ENCODE measurements at places on chromosomes 5 and 9. TPM values are rescaled to one million over a fixed set of nuclear protein-coding genes. Genes with fewer than 3 reads are reported as not detected.

DNA sequence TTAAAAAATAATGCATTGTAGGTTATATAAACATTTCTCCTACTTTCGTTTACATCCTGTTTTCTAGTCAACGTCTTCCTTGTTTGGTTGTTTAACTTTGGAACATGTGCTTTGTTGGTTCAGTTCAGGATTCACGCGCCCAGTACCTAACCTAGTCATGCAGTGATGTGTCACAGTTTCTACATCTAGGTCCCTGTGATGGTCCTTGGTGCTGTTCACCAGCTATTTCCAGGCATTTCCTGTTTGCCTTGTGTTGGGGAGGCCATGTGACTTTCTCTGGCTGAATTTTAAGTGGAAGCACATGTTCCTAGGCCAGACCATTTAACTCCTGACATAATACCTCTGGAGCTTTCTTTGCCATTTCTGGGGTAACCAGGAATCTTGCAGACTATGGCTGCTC, 292.3 kb downstream of the SMARCA2 start:
- DNase-seq = no peak
- H3K36me3 ChIP-seq = no peaks in the 10 kb centered on the region
- H3K27me3 ChIP-seq = no peaks in the 10 kb centered on the region
- H3K4me1 ChIP-seq = no peaks in the 10 kb centered on the region
- no peak overlapping the region for H3K4me3 ChIP-seq
- H3K27ac ChIP-seq = no peak overlapping the region

GRCh38 chr9:133686642-133687575, 50.7 kb downstream of the DBH start:
- peak; percentile 41 for DNase-seq
- no peaks in the 10 kb centered on the region for H3K36me3 ChIP-seq
- H3K27me3 ChIP-seq = no peaks in the 10 kb centered on the region
- no peak overlapping the region for H3K27ac ChIP-seq

DNA sequence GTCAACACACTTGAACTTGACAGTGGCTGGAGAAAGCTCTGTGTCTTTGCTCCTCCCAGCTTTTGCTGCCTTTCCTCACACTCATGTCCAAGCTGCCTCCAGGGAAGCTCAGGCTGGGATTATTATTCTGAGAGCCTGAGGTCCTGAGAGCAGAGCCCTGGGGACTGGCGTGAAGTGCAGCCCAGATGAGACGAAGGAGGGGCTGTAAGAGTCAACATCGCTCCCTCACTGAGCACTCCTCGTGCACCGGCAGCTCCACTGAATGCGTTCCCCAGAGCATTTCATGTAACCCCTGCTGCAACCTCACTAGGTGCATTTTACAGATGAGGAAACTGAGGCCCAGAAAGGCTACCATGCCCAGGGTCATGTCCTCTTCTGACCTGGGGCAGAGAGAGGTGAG, 63.5 kb upstream of the PHYKPL start:
- no peak overlapping the region for H3K4me3 ChIP-seq
- H3K27me3 ChIP-seq = no peaks in the 10 kb centered on the region
- peak; percentile 28 for DNase-seq

GRCh38 chr9:89967527-89967926, 362.7 kb downstream of the GADD45G start:
- no peak overlapping the region for H3K27ac ChIP-seq
- no peaks in the 10 kb centered on the region for H3K36me3 ChIP-seq
- H3K27me3 ChIP-seq = no peaks in the 10 kb centered on the region
- DNase-seq = no peak
- no peak overlapping the region for H3K4me3 ChIP-seq
- peaks cover 5% of the 10 kb centered on the region for H3K4me1 ChIP-seq

DNA sequence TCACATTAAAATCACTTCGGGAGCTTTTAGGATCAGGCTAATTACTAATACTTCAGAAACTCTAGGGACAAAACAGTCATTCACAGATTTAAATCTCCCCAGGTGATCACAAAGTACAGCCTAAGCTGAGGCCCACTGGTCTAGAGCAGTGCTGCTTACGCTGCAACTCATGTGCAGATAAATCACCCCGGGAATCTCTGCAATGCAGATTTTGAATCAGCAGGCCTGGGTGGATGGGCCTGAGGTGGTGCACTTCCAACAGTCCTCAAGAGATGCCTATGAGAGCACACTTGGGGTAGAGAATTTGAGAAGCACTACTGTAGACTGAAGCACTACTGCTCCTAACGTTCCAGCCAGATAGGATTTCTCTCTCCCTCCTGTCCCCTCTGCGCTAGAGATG, 28.4 kb downstream of the CSF1R start:
- H3K27me3 ChIP-seq = no peaks in the 10 kb centered on the region
- DNase-seq = no peak
- no peak overlapping the region for H3K4me3 ChIP-seq

DNA sequence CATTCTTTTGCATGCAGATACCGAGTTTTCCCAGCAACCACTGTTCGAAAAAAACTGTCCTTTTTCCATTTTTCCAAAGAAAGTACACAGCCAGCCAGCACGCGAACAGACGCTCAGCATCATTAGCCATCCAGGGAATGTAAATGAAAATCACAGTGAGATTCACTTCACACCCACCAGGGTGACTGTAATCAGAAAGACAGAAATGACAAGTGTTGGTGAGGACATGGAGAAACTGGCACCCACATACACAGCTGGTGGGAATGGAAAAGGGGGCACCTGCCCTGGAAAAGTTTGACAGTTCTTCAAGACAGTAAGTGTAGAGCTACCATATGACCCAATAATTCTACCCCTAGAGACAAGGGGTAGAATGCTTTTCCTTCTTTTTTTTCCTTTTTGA, 25.0 kb upstream of the NCS1 start:
- no peak overlapping the region for H3K4me3 ChIP-seq
- H3K36me3 ChIP-seq = no peaks in the 10 kb centered on the region
- H3K27me3 ChIP-seq = peaks cover 53% of the 10 kb centered on the region
- no peak overlapping the region for H3K27ac ChIP-seq

GRCh38 chr9:121313458-121314152, 45.6 kb downstream of the GSN start:
- H3K27me3 ChIP-seq = no peaks in the 10 kb centered on the region
- peaks cover 71% of the 10 kb centered on the region for H3K36me3 ChIP-seq
- H3K27ac ChIP-seq = no peak overlapping the region
- peak; percentile 63 for DNase-seq
- H3K4me1 ChIP-seq = no peaks in the 10 kb centered on the region
- H3K4me3 ChIP-seq = no peak overlapping the region

- H3K36me3 ChIP-seq = no peaks in the 10 kb centered on the region
- H3K27me3 ChIP-seq = no peaks in the 10 kb centered on the region
- no peak for DNase-seq
Observed at GRCh38 chr5:149386166-149386565, 7.1 kb upstream of the IL17B start.

DNA sequence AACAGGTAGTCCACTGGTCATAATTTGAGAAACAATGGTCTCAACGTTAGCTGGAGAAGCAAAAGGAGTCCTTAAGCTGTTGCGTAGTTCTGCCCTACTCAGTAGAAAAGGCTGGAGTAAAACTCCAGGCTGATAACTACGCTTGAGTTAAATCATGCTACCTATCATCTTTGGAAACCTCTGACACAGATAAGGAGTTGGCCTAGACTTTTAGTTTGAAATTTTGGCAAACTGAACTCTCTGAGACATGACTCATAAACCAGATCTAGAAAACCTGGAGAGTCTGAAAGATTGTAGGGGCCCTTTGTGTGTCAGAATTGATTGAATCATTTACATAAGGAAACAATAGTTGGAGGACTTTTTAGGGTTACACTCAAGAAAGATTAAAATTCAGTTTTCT, 26.3 kb downstream of the NMUR2 start:
- H3K27ac ChIP-seq = no peak overlapping the region
- H3K4me1 ChIP-seq = no peaks in the 10 kb centered on the region
- no peak overlapping the region for H3K4me3 ChIP-seq
- no peak for DNase-seq

GRCh38 chr5:62306896-62307689, 1.1 kb downstream of the KIF2A start:
- no peaks in the 10 kb centered on the region for H3K27me3 ChIP-seq
- DNase-seq = peak; percentile 82
- peak overlapping the region; percentile 98 for H3K27ac ChIP-seq
- peaks cover 50% of the 10 kb centered on the region for H3K4me1 ChIP-seq

- no peak for DNase-seq
- no peak overlapping the region for H3K27ac ChIP-seq
- H3K27me3 ChIP-seq = no peaks in the 10 kb centered on the region
Observed at GRCh38 chr9:105445203-105445881, 2.5 kb upstream of the FSD1L start.

- no peak for DNase-seq
- H3K27me3 ChIP-seq = no peaks in the 10 kb centered on the region
- no peaks in the 10 kb centered on the region for H3K4me1 ChIP-seq
- H3K36me3 ChIP-seq = no peaks in the 10 kb centered on the region
- no peak overlapping the region for H3K27ac ChIP-seq
Observed at GRCh38 chr5:82406205-82406773, 128.1 kb upstream of the RPS23 start.

DNA sequence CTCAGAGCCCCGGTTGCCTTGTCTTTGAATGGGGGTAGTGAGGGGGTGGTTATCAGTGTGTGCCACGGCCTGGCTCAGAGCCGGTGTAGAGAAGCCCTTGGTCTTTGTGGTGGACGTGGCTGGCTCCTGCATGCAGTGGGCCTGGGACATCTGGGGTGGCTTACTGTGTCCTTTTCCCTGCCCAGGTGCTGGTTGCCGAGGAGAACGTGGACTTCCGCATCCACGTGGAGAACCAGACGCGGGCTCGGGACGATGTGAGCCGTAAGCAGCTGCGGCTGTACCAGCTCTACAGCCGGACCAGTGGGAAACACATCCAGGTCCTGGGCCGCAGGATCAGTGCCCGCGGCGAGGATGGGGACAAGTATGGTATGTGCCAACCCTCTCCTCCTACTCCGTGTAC, 16.5 kb downstream of the FGF18 start:
- no peak overlapping the region for H3K27ac ChIP-seq
- no peaks in the 10 kb centered on the region for H3K27me3 ChIP-seq
- no peak overlapping the region for H3K4me3 ChIP-seq
- H3K36me3 ChIP-seq = no peaks in the 10 kb centered on the region

- no peak for DNase-seq
- no peak overlapping the region for H3K27ac ChIP-seq
- H3K36me3 ChIP-seq = no peaks in the 10 kb centered on the region
- no peaks in the 10 kb centered on the region for H3K27me3 ChIP-seq
Observed at GRCh38 chr5:140134277-140134935, 8.7 kb downstream of the IGIP start.

DNA sequence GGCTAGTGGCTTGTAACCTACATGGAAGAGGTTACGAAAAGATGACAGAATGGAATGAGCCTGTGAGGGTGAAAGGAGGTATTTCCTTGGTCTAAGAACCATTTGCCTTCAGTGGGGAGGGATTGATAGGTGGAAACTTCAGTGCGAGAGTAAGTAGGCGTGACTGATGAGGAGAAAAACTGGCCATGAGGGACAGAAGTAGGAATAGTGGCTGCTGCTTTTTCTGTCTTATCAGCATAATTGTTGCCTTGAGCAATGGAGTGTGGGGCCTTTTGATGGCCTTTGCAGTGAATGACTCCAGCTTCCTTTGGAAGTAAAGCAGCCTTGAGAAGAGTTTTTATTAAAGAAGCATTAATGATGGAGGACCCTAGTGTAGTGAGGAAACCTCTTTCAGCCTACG, 9.0 kb upstream of the ZNF79 start:
- H3K4me1 ChIP-seq = no peaks in the 10 kb centered on the region
- no peak for DNase-seq
- no peaks in the 10 kb centered on the region for H3K36me3 ChIP-seq
- no peak overlapping the region for H3K4me3 ChIP-seq
- no peaks in the 10 kb centered on the region for H3K27me3 ChIP-seq

DNA sequence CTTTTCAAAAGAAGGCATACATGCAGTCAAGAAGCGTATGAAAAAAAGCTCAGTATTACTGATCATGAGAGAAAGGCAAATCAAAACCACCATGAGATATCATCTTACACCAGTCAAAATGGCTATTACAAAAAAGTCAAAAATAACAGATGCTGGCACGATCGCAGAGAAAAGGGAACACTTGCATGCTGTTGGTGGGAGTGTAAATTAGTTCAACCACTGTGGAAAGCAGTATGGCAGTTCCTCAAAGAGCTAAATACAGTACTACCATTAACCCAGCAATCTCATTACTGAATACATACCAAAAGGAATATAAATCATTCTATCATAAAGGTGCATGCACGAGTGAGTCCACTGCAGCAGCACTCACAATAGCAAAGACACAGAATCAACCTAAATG, 24.5 kb downstream of the RETREG1 start:
- no peak overlapping the region for H3K4me3 ChIP-seq
- H3K27me3 ChIP-seq = no peaks in the 10 kb centered on the region
- no peaks in the 10 kb centered on the region for H3K36me3 ChIP-seq
- no peak overlapping the region for H3K27ac ChIP-seq
- no peaks in the 10 kb centered on the region for H3K4me1 ChIP-seq

- H3K36me3 ChIP-seq = no peaks in the 10 kb centered on the region
- H3K27me3 ChIP-seq = no peaks in the 10 kb centered on the region
- H3K27ac ChIP-seq = peak overlapping the region; percentile 73
- peaks cover 29% of the 10 kb centered on the region for H3K4me1 ChIP-seq
- H3K4me3 ChIP-seq = no peak overlapping the region
- no peak for DNase-seq
Observed at GRCh38 chr9:89475891-89476440, 21.9 kb downstream of the SEMA4D start.

DNA sequence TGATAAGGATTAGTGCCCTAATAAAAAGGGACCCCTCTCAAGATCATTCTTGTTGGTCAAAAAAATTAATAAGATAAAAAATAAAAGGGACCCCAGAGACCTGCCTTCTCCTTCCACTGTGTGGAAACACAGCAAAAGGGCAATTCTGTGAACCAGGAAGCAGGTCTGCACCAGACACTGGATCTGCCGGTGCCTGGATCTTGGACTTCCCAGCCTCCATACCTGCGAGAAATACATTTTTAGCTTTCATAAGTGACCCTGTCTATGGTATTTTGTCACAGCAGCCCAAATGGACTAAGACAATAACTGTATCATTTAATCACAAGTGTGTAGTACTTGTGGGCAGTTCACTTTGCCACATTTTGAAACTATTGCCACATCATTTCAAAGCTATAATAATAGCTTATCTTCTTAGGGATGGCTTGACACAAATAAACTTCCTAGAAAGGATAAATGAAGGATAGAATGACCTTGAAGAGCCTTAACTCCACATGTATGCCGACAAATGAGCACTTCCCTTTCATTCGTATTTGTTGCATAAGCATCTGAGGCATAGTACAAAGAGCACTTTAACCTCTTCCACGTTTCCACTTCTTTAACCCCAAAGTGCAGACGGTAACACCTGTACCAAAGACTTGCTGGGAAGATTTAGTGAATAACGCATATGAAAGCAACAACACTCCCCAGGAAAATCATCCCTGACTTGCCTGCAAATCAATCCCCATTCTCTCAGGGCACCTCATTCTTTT, 336.5 kb downstream of the RFX3 start:
- H3K27ac ChIP-seq = no peak overlapping the region
- no peak overlapping the region for H3K4me3 ChIP-seq
- DNase-seq = no peak
- H3K4me1 ChIP-seq = no peaks in the 10 kb centered on the region
- H3K27me3 ChIP-seq = no peaks in the 10 kb centered on the region

Gene LCN1
- not detected for total RNA-seq

Gene MYMK
- total RNA-seq = not detected

Gene SLC34A3
- total RNA-seq = not detected

Gene LECT2
- total RNA-seq = not detected

Gene NFIB
- 45.1 TPM for total RNA-seq

Gene GABBR2
- total RNA-seq = not detected
